ENCODE measurements at places on chromosomes 3 and 15. TPM values are rescaled to one million over a fixed set of nuclear protein-coding genes. Genes with fewer than 3 reads are reported as not detected.

B2M gene
- total RNA-seq = 409 TPM

GHSR gene
- not detected for total RNA-seq

STAC gene
- total RNA-seq = 2.4 TPM

WWTR1 gene
- 119 TPM for total RNA-seq

GPR62 gene
- total RNA-seq = not detected

CASR gene
- not detected for total RNA-seq

C3orf33 gene
- 9.1 TPM for total RNA-seq
